CD4-positive, alpha-beta T cell treated with Interleukin-10 for 1 hour (primary cell): ENCODE measurements at places on chromosomes 5 and 9.
A peak's percentile ranks its signal among the peaks of the same experiment; 100 is the strongest.

GRCh38 chr5:172178301-172178987, 9.6 kb downstream of the STK10 start:
- peak; percentile 49 for DNase-seq

- no peak for DNase-seq
Observed at GRCh38 chr9:5846096-5846495, 13.2 kb upstream of the ERMP1 start.

DNA sequence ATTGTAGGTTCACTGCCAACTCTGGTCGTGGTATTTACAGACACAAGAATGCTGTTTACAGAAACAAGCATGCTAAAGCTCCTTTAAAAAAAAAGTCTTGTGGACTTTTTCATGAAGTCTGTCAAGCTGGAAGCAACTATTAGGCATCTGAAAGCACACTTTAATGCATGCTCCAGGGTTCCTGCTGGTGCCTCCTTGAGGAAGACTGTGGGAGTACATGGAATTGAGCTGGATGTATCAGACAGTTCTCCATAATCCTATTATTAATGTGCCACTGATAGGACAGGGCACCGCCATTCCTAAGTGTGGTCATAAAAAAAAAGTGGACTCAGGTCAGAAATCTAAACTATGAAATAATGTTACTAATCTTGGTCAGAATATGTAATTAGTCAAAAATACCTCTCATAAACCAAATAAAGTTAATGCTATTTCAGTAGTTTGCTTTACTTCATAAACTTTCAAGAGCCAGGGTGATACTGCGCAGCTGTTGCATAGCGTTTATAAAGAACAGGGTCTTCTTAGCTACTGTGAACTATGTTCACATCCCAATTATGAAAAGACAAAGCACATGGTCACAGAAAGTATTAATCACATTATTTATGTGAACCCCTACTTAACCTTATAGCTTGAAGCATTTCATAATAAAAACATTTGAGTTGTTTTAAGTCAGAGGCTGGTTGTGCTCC, 390.8 kb upstream of the PTGER4 start:
- no peak for DNase-seq

DNA sequence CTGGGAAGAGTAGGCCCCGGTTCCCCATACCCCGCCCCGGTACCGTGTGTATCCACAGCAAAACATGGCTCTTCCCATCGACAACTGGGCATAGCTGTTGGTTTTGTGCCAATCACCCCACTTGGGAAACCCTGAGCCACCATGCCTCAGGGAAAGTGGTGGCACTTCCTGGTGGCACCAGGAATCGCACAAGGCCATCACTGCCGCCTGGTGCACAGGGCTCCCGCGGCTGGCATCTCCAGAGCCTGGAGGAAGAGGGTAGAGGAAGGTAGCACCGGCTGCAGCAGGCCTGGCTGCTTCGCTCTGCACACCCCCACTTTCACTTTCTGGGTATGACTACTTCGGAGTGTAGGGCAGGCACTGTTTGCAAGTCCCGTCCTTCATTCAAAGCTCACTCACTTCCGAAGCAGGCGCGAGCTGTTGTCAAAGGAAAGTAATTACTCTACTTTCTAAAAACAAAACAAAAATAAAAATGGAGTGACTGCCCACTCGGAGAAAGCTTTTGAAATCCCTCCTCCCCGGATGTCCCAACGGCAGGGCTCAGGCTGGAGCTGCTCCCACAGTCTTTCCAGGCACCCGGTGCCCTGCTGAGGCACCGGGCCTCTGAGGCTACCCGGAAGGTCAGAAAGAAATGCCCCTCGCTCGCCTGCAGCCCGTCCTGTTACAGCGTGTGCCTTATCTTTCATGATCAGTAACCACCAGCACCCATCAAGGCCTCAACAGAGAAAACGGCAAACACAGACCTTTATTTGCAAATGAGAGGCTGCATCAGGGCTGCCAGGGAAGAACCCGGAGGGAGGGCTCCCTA, 2.0 kb downstream of the BRD3 start:
- DNase-seq = peak; percentile 60
